ENCODE measurements at places on chromosomes 2 and 18.
A peak's percentile ranks its signal among the peaks of the same experiment; 100 is the strongest.

- DNase-seq = no peak
Measured at GRCh38 chr2:145023334-145023934, 503.5 kb upstream of the ZEB2 start.

DNA sequence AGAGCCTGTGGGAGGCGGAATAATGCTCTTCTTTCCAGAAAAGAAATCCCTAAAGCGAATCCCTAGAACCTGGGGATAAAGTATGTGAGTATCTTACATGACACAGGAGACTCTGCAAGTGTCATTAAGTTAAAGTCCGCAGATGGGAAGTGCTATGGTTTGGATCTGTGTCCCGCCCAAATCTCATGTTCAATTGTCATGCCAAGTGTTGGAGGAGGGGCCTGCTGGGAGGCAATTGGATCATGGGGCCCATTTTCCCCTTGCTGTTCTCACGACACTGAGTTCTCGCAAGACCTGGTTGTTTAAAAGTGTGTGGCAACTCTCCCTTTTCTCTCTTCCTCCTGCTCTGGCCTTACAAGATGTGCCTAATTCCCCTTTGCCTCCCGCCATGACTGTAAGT, 207.8 kb downstream of the MYT1L start:
- no peak for DNase-seq

DNA sequence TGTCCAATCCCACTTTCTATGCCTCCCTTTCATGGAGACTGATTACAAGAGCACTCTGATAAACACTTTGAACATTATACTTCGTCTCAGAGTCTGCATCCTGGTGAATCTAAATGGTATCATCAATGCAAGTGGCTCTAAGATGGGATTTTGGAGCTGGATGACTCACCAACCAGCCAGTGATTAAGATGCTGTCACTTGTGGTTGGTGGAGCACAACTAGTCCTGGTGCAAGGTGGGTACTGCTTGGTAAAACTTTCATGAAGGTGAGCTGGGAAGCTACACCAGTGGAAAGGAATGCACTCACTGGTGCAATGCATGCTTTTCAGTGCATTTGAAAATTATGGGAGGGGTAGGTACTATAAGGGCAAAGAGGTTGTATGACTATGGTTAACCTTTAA, 137.7 kb upstream of the TRIB2 start:
- DNase-seq = no peak

GRCh38 chr2:236061497-236061896, 106.7 kb downstream of the GBX2 start:
- no peak for DNase-seq

DNA sequence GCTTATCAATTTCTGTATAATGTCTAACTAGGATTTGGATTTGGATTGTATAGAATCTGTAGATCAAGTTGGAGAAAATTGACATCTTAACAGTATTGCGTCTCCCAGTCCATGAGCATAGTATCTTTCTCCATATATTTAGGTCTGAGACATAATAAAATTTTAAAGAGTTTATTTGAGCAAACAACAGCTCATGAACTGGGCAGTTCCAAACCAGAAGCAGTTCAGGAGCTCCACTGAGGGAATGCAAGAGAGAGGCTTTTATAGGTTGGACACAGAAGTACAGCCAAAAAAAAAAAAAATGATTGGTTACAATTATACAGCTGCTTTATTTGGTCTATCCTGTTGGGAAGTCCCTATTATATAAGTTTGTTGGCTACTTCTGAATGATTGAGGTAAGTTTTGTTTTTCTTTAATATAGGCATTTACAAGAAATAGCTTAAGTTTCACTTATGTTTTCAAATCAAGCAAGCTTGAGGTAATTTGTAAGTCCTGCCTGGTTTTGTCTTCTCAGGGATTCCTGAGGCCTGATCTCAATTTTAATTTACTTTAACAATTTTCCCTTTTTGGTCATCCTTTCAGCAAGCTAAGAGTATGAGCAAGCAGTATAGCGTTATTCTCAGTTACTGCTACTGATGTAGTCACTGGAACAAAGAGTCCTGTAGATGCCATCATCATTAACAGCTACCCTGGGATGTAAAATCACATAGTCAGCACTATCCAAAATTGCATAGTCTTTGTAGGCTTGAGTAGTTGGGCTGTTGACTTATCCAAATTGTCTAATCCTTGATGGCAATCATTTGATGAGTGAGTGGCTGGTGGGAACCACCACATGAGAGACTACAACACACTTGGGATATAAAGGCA, 27.5 kb upstream of the RUFY4 start:
- DNase-seq = no peak

DNA sequence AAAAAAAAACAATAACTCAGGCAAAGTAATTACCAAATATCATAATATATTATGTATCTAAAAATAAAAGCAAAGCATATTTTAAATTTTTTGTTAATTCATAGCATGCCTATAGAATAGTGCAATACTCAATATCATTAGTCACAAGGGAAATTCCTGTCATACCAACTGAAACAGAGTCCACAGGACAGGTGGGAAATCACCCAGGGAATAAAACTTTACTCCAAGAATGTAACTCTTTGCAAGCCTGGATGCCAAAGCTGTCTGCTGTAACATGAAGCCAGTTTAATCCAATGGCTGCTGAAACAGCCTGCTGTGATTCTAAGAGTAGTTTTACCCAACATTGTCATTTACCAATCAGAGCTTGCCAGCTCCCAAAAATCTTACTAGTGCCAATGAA, 40.0 kb upstream of the SULT1C3 start:
- DNase-seq = no peak

GRCh38 chr18:58860747-58861231, 3.9 kb upstream of the ZNF532 start:
- no peak for DNase-seq

DNA sequence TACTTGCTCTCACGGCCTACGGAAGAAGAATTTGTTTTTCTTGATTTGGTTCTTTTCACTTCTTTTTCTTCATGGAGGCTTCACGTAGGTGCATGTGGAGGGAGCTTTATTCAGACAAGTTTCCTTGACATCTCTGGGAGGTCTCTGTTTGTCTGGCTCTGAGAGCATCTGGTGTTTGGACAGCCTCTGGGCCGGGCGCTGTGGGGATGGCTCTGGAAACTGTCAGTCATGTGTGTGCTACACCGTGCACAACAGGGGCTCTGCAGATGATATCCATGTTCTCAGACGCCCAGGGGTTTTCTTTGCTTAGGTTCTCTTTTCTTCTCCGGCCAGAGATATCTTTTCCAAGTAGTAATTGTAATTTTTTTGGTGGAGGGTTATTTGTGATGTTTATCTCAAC, 130.7 kb downstream of the SH3RF3 start:
- DNase-seq = no peak

GRCh38 chr2:8153258-8153718, 528.6 kb upstream of the ID2 start:
- DNase-seq = no peak

DNA sequence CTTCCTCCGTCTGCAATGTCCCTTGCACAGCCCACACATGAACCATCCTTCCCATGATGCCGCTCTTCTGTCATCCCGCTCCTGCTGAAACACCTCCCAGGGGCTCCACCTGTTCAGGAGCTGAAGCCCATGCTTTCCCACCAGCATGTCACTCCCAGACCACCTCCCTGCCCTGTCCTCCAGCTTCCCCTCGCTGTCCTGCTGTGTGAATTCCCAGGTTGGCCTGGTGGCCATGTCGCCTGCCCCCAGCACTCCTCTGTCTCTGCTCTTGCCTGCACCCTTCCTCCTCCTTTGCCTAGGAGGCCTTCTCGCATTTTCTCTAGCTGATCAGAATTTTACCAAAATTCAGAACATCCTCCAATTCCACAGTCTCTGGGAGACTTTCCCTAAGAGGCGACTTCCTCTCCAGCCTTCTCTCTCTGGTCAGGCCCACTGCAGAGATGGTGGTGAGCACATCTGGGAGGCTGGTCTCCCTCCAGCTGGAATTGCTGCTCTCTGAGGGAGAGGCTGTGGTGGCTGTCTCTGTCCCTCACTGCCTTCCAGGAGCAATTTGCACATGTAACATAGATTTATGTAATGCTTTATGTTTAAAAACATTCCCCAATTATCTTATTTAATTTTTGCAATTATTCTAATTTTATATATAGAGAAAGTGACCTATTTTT, 8.9 kb upstream of the IL1RL2 start:
- DNase-seq = no peak

DNA sequence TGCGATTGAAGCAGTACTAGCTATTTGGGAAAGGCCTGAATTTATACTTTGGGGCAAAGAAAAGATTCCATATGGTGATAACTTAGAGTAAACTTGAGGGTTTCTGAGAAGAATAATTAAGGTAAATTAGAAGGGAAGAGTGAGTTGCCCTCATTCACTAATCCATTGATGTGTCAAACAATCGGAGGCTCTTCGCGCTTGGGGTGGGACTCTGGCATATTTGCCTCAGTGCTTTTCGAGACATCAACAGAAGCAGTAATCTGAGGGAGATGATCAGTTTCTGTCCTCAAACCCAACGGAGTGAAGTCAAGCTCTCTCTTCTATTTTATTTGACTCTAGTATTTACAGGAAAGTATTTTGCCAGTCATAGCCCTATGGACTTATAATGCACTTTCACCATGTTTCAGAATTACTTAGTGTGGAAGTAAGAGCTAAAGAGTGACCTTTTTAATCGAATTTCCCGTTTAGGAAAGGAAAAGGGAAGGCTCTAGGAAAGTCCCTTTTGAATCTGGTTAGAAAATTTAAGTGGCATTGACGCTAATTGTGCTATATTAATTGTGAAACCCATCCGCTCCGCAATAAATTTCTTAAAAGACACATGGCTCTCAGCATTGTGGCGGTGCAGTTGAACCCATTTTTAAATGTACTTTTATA, 1.3 kb downstream of the RAB10 start:
- no peak for DNase-seq

GRCh38 chr2:189835855-189836558, 51.8 kb downstream of the PMS1 start:
- DNase-seq = no peak

DNA sequence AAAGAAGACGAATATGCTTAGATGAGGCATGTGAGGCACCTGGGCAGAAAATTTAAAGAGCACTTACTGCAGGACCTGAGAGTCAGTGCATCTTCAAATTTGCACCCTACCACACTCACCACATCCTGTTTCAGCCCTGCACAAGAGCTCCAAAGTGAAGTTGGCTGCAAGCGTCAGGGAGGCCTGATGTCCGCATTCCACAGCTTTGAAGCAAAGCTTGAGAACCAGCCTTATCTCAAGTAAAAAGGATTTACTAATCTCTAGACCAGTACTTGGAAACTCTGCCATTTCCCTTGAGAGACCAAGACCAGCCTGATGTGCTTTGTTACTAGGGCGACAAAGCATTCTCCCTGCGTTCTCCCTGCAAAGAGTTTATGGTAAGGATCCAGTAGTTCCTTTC, 3.4 kb upstream of the ASNSD1 start:
- peak; percentile 29 for DNase-seq

GRCh38 chr18:55585920-55586561, 2.0 kb downstream of the TCF4 start:
- no peak for DNase-seq

- DNase-seq = no peak
Measured at GRCh38 chr18:48676346-48676745, 137.5 kb downstream of the CTIF start.

DNA sequence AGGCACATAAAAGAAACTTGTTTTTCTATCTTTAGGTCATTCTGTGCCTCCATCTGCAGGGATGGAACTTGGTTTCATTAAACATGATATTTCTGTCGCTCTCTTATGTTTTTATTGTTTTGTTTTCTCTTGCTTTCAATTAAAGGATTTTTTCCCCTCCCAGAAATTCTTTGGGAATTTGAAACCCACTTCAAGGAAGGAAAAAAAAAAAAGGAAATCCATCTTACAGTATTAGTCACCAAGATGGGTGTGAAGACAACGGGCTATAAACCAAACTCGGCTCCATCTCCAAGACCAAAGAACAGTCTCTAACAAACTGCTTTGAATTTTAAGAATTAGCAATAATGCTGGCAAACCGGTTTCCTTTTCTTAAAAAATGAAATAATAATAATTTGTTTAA, 244.1 kb downstream of the BCL11A start:
- no peak for DNase-seq

DNA sequence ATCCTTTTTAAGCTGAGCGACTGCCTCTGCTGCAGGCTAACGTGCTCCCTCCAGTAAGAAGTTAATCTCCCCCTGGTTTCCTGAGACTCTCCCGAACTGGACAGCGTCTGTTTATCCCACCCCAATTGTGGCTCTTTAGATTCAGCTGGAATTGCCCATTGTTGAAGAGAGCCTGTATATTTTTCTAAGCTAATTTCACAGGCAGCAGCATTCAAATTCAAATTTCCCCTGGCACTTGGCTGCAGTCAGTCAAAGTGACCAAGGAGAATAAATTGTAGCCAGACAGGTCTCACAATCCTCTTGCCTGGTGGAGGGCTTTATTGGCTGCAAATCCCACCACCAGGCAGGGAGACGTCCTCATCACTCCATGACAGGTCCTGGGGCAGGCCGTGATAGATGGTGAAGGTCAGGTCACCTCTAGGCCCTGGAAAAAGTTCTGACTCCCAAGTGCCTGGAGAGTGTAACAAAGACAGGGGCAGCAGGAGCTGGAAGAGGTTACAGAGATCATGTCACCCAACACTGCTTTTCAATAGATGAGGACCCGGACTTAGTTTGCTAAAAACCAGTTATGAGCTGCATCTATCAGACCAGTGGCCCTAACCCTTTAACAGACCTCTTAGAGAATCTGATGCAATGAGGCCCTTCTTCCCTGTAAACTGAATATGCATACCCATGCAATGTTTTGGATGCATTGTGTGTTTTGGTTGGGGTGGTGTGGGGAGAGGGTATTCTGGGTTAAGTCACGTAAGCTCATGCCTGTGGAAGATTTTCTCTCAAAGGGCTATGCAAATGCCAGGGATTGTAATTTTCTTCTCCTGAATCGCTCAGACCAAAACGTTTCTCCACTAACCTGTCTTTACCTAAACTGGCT, 32.3 kb upstream of the C18orf32 start:
- no peak for DNase-seq

GRCh38 chr2:15009681-15010080, 377.2 kb downstream of the LRATD1 start:
- no peak for DNase-seq

DNA sequence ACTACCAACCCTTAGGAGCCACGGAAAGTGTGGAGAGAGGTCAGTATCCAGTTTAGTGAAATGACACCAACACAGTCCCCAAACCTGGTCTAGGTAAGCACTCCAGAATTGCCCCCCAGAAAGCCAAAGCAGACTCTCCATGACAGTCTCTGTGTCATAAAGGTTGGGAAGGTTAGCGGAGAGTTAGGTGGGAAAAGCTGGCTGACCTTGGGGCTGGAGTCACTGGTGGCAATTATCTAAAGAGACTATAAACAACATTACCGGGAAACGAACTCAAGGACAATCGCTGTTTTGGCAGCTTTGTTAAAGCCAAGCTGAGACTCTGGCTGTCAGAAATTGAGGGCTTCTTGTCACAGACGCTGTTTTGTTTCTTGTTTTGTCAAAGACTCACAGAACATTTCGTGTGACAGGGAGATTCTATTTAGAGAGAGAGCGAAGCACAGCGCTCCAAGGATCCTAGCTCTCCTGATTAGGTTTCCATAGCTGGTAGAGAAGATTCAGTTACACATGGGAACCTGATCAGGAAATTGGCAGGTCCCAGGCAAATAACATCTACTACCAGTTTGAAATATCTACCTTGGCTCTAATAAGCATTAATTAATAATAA, 111.3 kb downstream of the LNPK start:
- DNase-seq = no peak
